ENCODE measurements at places on chromosomes 1 and 21. TPM values are rescaled to one million over a fixed set of nuclear protein-coding genes. Genes with fewer than 3 reads are reported as not detected.

Gene PTPN22
- total RNA-seq = 27.5 TPM

- no peak overlapping the region for H3K4me3 ChIP-seq
- H3K27me3 ChIP-seq = no peaks in the 10 kb centered on the region
- no peak overlapping the region for H3K27ac ChIP-seq
- H3K36me3 ChIP-seq = no peaks in the 10 kb centered on the region
These were observed 35.9 kb downstream of the LYPLAL1 start for GRCh38 chr1:219209578-219209977.

Gene SELE
- total RNA-seq = not detected

DNA sequence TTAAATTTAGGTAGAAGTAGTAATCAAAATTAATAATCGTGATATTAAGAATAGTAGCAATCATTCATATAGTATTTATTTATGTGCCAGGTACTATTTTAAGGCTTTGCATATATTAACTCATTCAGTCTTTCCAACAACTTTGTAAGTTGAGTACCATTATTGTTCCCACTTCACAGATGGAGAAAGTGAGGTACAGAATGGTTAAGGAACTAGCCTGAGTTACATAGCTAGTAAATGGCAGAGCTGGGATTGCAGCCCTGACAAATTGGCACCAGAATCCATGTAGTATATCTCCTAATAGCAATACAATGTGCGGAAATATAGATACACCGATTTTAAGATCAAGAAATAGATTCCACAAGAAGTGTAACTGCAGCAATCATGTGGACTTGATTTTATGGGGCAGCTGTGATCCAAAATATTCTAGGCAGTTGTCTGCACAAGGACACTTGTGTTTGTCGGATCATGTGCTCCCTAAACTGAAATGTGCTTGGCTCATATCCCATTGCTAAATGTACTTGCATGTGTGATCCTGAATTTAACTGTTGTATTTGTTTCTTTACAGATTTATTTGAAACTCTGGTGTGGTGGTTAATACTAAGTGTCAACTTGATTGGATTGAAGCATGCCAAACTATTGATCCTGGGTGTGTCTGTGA is 5.8 kb upstream of the GTF2B start:
- no peaks in the 10 kb centered on the region for H3K36me3 ChIP-seq
- H3K4me1 ChIP-seq = peaks cover 2% of the 10 kb centered on the region
- no peaks in the 10 kb centered on the region for H3K27me3 ChIP-seq
- no peak overlapping the region for H3K27ac ChIP-seq
- DNase-seq = no peak

Gene HYI
- total RNA-seq = 15.8 TPM

Gene RNU1-3
- total RNA-seq = 3,877 TPM

DNA sequence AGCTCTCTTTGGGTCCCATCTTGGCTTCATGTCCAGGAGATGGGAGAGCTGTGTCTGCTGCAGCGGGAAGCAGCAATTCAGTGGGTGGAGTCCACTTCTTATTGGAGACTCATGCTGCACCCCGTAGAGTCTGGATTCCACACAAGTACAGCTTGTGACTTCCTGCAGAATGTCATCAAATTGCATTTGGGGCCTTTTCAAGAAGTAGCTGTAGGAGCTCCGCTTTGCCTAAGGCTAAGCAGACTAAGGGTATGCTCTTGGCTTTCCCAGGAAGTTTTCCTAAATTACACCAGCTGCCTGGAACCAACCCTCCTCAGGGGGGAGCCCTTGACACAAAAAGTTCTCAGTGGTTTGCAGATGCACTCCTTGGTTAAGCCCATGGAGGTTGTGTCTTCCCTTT is 5.7 kb upstream of the MOB3C start:
- no peaks in the 10 kb centered on the region for H3K36me3 ChIP-seq
- H3K27me3 ChIP-seq = no peaks in the 10 kb centered on the region
- no peak for DNase-seq
- H3K4me3 ChIP-seq = no peak overlapping the region
- H3K4me1 ChIP-seq = peaks cover under 1% of the 10 kb centered on the region

GRCh38 chr1:13703128-13703513 is 3.1 kb downstream of the PRDM2 start:
- H3K36me3 ChIP-seq = no peaks in the 10 kb centered on the region
- H3K4me3 ChIP-seq = no peak overlapping the region
- H3K27me3 ChIP-seq = no peaks in the 10 kb centered on the region
- H3K4me1 ChIP-seq = peaks cover 27% of the 10 kb centered on the region
- DNase-seq = no peak

DNA sequence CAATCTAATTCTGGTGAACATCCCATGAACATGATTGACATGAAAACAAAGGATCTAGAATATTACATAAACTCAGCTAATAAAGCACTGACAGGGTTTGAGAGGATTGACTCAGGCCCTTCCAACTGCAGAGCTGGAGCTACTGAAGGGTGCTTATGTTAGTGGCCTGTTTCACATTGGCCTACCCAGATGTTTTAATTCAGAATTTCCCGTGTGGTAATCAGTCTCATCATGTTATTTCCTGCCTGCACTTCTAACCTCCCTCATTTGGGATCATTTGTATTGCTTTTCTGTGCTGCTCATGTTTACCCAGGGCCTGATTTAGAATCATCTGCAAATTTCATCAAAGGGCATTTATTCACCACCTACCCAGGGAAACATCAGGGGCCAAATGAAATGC is 270.3 kb downstream of the PLPP3 start:
- no peak overlapping the region for H3K27ac ChIP-seq
- H3K27me3 ChIP-seq = no peaks in the 10 kb centered on the region
- DNase-seq = no peak
- H3K4me3 ChIP-seq = no peak overlapping the region

DNA sequence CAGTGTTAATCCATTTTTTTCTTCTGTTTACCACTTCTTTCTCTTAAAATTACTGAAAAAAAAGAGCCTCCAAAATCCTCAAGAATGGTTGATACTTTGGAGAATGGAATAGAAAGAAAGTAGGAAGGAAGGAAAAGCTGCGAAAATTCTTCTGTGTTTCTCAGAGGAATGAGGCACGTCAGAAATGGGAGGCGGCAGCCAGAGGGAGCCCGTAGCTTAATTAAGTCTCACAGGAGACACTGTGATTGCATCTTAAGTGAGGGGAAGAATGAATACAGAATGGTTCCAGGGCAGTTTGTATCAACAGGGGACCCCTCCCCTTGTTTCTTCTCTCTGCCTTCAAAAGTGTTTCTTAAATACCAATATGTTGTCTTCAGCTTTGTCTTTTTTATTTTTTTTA is 1099.5 kb downstream of the PLA2G4A start:
- no peak for DNase-seq
- no peak overlapping the region for H3K4me3 ChIP-seq
- no peaks in the 10 kb centered on the region for H3K4me1 ChIP-seq
- H3K27me3 ChIP-seq = no peaks in the 10 kb centered on the region
- H3K27ac ChIP-seq = no peak overlapping the region

Gene WNT3A
- not detected for total RNA-seq

Gene OR2L13
- total RNA-seq = not detected

- H3K36me3 ChIP-seq = no peaks in the 10 kb centered on the region
- DNase-seq = no peak
- no peaks in the 10 kb centered on the region for H3K4me1 ChIP-seq
- no peak overlapping the region for H3K27ac ChIP-seq
- H3K4me3 ChIP-seq = no peak overlapping the region
These were observed 284.8 kb downstream of the HLX start for GRCh38 chr1:221164029-221164428.

DNA sequence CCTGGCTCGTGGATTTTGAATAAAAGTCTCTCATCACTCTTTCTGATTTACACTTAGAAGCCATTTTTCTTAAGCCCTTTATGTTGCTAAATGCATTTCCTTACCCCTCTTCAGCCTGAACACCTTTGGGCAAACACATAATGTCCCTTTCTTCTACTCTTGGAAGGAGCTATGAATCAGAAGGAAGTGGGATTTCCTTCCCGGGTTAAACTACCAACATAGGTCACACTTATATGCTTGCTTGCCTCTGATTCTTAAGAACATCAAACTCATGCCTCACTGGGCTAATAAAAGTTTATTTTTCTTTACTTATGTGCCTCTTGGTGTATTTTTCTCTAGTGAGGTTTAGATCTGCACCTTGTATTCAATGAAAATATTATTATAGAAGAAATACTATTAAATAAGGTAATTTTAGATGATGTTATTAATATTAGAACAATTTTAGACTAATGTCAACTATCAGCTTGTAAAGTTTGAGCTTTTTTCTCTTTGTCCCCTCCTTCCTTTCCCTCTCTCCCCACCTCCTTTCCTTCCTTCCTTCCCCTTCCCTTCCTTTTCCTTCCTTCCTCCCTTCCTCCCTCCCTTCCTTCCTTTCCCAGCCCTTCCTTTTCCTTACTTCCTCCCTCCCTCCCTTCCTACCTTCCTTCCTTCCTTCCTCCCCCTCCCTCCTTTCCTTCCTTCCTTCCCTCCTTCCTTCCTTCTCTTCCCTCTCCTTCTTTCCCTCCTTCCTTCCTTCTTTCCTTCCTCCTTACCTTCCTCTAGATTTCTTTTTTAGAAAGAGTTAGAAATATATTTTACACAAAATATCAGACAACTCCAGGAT is 66.5 kb upstream of the KCNJ6 start:
- H3K27me3 ChIP-seq = no peaks in the 10 kb centered on the region
- no peaks in the 10 kb centered on the region for H3K4me1 ChIP-seq
- no peak for DNase-seq
- H3K27ac ChIP-seq = no peak overlapping the region

DNA sequence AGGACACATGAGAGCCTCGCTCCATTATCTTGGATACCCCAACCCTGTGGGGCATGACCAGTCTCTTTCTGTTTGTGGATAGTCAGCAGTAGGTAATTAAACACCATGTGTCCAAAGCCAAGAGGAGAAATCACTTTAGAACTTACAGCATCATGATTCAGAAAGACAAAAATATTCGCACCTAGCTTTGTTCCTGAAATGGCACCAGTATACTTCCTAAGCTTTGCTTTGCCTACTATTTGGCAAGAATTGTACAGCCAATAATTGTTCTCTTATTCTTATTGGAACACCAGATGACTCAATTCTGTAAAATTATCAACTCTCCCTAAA is 24.2 kb downstream of the TNFRSF9 start:
- H3K4me1 ChIP-seq = no peaks in the 10 kb centered on the region
- no peak for DNase-seq
- no peaks in the 10 kb centered on the region for H3K36me3 ChIP-seq
- H3K27me3 ChIP-seq = no peaks in the 10 kb centered on the region
- H3K27ac ChIP-seq = no peak overlapping the region

DNA sequence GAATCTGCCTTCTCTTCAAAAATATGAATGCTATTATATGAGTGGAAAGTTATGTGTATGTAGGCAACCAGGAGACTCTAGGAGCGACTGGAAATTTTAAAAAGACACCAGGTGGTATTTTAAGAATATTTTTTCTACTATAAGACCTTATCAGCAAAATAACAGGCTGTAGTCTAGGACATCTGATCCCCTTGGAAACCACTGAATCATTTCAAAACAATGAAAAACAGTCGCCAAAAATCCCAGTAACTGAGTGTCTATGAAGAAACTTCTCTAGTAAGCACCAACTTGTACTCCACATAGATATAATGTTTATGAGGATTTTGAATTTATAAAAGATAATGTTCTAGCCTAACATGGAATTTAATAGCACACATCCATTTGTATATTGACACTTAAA is 358.5 kb downstream of the GPATCH2 start:
- H3K36me3 ChIP-seq = no peaks in the 10 kb centered on the region
- no peak overlapping the region for H3K27ac ChIP-seq
- H3K4me3 ChIP-seq = no peak overlapping the region
- H3K4me1 ChIP-seq = no peaks in the 10 kb centered on the region
- no peak for DNase-seq
- no peaks in the 10 kb centered on the region for H3K27me3 ChIP-seq

DNA sequence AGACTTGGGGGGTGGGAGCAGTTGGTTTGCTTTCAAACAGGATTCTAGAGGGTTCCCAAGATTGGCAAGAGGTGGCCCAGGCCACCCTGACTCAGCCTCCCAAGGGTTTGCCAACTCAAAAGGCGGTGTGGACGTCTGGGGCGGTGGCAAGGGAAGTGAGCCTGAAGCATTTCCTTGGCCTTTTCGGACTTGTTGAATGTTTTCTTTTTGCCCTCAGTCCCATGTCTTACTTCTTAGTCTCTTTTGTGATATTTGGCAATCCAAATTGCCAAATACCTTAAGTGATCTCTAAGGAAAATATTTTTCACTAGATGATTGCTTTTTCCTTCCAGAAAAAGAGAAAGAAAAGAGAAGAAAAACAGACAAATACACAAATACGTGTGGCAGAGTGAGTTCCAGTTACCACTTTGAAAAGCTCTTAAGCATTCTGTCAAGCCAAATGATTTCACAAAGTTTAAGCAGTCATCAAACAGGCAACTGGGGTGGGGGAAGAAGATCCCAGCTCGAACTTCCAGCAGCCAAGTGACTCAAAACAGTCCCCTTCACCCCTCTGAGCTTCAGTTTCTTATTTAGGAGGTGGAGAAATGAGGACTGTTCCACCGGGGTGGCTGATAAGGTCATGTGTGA is 374.6 kb upstream of the USP24 start:
- H3K27ac ChIP-seq = no peak overlapping the region
- H3K4me3 ChIP-seq = no peak overlapping the region
- no peak for DNase-seq
- H3K4me1 ChIP-seq = no peaks in the 10 kb centered on the region
- no peaks in the 10 kb centered on the region for H3K36me3 ChIP-seq

DNA sequence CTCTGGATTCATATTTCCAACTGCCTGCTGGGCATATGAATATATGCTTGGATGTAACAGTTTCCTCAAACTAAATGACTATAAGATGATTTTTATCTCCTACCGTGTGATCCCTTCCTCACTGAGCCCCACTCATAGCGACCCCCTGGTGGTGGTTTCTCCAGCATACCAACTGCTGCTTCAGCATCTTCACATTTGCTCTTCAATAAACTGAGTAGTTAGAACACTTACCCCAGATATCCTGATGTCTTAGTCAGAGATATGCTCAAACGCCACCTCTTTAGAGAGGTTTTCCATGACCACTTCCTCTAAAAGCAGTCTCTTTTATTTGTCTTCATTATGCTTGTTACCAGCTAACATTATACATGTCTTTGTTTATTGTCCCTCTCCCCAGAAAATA is 10.2 kb upstream of the HNRNPR start:
- H3K27ac ChIP-seq = no peak overlapping the region
- H3K27me3 ChIP-seq = no peaks in the 10 kb centered on the region
- no peaks in the 10 kb centered on the region for H3K4me1 ChIP-seq
- DNase-seq = no peak
- H3K36me3 ChIP-seq = no peaks in the 10 kb centered on the region

- no peak overlapping the region for H3K27ac ChIP-seq
- no peak overlapping the region for H3K4me3 ChIP-seq
- no peaks in the 10 kb centered on the region for H3K36me3 ChIP-seq
- no peaks in the 10 kb centered on the region for H3K27me3 ChIP-seq
- H3K4me1 ChIP-seq = no peaks in the 10 kb centered on the region
These were observed 70.4 kb upstream of the IPO9 start for GRCh38 chr1:201758499-201759050.

DNA sequence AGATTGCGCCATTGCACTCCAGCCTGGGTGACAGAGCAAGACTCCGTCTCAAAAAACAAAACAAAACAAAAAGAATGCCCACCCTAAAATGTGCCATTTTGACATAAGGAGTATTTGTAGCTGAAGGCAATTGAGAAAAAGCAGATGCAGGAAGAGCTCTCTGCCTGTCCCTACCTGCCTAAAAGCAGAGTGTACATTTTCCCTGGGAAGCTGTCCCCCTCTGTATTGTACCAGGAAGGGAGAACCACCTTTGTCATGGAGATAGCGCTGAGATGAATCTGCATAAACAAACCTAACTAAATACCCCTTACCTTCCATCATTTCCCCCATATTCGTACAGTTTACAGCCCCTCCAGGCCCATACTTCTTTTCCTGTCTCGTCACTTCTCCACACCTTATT is 94.4 kb upstream of the SLC45A1 start:
- no peak overlapping the region for H3K4me3 ChIP-seq
- no peak for DNase-seq
- no peaks in the 10 kb centered on the region for H3K36me3 ChIP-seq
- H3K27me3 ChIP-seq = no peaks in the 10 kb centered on the region

Gene PAX7
- not detected for total RNA-seq

Data from naive thymus-derived CD4-positive, alpha-beta T cell (primary cell).